Activated naive CD8-positive, alpha-beta T cell treated with anti-CD3 and anti-CD28 coated beads, Interleukin-2, amount 50 U/mL, for 24 hours (primary cell): ENCODE measurements at places on chromosomes 11 and 22.
A peak's percentile ranks its signal among the peaks of the same experiment; 100 is the strongest.

DNA sequence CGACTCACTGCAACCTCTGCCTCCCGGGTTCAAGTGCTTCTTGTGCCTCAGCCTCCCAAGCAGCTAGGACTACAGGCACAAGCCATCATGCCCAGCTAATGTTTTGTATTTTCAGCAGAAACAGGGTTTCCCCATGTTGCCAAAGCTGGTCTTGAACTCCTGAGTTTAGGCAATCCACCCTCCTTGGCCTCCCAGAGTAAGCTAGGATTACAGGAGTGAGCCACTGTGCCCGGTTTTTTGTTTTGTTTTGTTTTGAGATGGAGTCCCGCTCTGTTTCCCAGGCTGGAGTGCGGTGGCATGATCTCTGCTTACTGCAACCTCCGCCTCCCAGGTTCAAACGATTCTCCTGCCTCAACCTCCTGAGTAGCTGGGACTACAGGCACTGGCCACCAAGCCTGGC lies 41.0 kb downstream of the CELF1 start:
- DNase-seq: no peak

DNA sequence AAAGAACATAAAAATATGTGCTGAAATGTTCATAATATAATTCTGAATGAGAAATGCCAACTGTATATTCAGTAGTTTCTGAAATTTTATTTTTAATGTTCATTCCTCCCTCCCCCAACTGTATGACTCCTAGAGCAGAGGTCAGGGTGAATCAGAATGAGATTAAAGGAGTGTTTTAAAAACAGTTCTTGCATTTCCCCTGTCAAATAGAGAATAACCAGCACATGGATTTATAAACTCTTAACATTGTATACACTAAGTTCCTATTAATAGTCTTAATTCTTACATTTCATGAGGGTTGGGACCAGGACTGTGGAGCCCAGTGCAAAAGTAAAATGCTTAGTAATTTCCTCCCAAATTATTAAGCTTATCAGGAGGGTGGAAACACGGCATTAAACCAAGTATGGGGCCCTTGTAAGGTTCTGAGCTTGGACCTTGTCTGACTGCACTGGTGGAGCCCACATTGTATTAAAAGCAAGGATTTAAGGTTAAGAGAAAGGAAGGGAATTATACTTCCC lies 474.6 kb upstream of the RAG2 start:
- DNase-seq: no peak

GRCh38 chr11:86440305-86440716 lies 65.6 kb downstream of the CCDC81 start:
- no peak for DNase-seq

GRCh38 chr11:72141066-72141465 lies 5.5 kb downstream of the FOLR3 start:
- peak; percentile 19 for DNase-seq

DNA sequence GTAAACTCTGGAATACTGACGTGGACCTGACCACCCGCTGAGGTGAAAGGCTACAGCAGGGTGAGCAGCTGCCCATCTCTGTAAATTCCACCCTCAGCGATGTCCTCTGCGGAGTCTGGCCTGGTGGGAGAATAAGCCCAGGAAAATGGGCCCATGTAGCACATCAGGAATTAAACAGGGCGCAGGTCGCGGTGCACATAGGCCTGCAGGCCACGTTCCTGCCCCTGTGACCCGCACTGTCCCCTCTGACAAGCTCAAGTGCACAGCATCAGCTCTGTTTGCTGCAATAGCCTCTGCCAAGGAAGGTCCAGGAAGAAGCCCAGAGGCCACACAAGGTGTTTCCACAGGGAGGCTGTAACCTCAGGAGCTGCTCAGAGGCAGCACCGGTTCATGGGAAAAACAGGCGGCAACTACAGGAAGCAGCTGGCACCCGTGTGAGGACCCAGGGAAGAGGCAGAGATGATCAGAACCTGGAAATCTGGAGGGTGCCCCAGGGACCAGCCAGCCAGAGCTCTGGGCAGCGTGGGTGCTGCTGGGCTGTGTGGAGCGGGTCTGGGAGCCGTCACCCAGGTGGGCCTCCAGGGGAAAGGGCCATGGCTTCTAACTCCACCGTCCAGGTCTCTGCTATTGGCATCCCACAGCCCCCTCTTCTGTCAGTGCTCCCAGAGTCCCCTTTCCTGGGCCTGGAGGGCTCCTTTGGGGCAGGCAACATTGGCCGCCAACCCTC lies 808 bp upstream of the IFITM2 start:
- DNase-seq: no peak

DNA sequence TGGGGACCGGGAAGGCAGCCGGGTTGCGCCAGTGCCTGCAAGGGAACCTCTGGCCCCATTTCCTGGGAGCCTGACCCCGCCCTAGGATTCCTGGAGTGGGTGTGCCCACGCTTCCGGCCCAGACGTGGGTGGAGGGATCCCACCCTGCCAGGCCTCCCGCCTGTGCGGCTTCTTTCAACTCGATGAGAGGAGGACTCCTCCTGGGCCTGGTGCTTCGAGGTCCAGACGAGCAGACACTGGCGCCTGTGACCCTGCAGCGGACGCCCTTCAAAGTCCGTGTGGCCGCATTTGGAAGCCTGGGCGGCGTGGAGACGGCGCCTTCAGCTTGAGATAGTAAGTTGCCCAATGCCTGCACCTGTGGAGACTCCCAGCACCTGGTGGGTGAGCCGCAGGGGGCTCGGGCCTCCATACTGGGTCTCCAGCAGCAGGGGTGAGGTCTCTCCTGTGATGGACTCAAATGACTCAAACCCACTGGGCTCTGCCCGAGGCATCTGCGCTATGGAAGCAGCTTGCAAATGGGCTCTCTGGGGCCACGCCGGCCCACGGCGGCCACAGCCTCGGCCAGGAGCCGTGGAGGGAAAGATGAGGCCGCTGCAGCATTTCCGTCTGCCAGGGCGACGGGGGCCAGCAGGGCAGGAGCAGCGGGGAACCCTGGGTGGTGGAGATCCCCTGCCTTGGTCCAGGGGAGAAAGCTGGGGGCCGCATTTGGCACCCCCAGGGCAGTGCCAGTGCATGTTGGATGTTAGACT lies 64.3 kb upstream of the PPARA start:
- DNase-seq: no peak

- DNase-seq: peak; percentile 18
Measured at GRCh38 chr11:69674267-69674885, 777 bp downstream of the LTO1 start.

- no peak for DNase-seq
Measured at GRCh38 chr11:15158351-15159015, 43.8 kb downstream of the INSC start.

DNA sequence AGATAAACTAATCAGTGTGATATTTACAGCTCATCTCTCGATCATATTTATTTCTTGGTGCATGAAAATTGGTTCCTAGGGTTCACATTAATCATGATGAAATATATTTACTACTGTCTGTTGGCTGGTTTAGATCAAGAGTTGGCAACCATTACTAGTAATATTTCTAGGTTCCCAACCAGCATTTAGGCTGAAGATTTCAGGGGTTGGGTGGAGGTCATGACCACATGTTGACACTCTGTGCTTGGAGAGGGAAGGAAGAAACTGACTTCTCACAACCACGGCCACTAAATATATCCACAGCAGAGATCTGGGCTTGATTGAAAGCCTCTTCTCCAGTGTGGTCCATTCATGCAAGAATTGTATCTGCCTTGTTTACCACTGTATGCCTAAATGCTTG lies 87.9 kb downstream of the ALX4 start:
- no peak for DNase-seq

DNA sequence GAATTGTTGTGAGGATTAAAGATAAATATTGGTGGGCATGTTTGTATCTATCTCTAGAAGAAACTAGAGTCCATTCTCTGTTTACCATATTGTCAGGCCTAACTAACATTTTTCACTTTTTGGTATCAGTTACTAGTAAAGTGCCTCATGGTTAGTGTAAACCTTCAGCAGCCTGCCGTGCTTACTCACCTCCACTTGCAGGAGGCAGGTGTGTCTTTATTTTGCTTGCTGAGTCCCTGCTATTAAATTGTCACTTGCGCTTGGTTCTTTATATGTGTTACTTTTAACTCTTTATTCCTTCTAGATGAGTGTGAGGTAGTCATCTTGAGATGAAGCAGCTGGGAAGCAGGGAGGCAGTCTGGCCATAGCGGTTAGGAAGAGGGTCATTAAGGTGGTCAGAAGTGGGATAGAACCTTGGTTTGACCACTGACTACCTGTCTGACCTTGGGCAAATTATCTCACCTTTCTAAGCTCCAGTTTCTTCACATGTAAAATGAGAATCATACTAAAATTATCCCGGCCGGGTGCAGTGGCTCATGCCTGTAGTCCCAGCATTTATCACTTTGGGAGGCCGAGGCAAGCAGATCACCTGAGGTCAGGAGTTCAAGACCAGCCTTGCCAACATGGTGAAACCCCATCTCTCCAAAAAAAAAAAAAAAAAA lies 21.2 kb downstream of the PPP6R3 start:
- no peak for DNase-seq

- DNase-seq: no peak
Measured at GRCh38 chr11:1758611-1759150, 5.0 kb downstream of the CTSD start.

GRCh38 chr11:43937434-43938411 lies 4.7 kb upstream of the C11orf96 start:
- DNase-seq: no peak

GRCh38 chr11:15006139-15006759 lies 34.1 kb upstream of the CALCA start:
- DNase-seq: no peak

- no peak for DNase-seq
Measured at GRCh38 chr11:102920118-102920684, 35.3 kb downstream of the MMP13 start.

DNA sequence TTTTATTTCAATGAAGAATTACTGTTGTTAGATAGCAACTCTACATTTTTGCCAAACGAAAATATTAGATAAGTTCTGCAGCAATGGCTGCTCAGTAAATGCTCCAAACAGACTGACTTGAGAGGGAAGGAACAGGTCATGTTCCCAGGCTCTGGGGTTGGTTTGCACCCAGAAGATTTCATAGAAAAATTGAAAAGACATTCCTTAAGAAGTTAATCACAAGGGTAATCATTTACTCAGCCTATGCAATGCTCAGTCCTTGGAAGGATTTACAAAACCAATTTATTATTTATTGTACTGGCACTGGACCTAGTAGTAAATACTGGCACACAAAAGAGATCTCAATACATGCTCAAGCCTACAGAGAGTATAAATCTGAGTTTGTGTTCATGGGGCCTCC lies 179.1 kb upstream of the MTNR1B start:
- no peak for DNase-seq

- no peak for DNase-seq
Measured at GRCh38 chr11:123144707-123145106, 50.3 kb downstream of the CLMP start.

- no peak for DNase-seq
Measured at GRCh38 chr11:87491381-87491780, 453.6 kb downstream of the TMEM135 start.

GRCh38 chr11:95248666-95249467 lies 17.9 kb upstream of the SESN3 start:
- DNase-seq: no peak

GRCh38 chr11:78449866-78450265 lies 32.2 kb upstream of the GAB2 start:
- no peak for DNase-seq

DNA sequence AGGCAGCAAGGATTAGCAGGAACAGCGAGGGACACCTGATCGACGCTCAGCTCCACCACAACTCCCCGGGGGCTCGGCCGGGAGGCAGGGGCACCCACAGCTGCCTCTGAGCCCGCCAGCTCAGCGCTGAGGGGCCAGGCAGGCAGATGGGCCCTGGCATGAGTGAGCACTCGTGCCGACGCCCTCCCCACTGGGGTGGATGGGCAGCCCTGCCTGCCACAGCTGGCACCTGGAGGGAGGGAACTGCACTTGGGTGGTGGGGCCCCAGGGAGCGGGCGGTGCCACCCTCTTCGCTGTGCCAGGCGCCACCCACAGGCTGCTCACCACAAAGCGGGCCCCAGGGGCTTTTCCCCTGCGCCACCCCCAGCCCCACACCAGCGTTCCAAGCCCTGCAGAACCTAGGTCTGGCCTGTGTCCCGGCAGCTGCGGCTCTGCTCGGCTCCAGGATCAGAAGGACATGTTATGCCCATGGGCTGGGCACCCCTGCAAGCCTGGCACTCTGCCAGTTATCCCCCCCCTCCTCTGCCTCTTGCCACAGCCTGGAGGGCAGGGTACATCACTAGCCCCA lies 28.8 kb downstream of the WNT7B start:
- no peak for DNase-seq

- DNase-seq: no peak
Measured at GRCh38 chr11:106063009-106063408, 14.1 kb downstream of the KBTBD3 start.

DNA sequence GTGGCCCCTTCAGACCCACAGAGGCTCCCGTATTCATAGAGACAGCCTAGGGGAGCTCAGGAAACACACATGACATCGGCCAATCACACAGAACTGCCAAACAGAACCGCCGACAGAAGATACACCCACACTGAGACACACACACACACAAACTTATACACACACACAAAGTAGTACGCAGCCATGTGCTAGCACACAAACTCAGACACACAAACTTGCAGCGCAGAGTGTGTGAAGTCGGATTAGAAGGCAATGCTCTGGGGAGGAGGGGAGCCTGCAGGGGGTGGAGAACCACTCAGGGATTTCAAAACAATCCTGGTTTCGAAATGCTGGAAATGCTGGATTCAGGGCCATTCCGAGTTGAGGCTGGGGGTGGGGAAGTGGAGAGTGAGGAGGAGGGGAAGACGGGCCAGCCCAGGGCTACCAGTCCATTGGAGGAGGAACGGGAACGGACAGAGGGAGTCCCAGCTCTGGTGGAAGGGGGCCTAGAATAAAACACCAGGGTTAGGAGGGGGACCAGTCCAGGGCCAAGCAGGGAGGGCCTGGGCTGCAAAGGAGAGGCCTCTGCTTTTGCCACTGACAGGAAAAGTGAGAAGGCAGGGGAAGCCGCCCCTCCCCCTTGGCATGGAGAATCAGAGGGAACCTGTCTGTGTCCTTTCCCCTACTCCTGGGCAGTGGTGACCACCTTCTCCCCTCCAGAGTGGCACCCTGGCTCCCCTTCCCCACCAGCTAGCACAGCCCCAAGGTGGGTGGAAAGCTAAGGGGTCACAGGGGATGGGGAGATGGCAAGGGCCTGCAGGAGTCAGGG lies 4.4 kb downstream of the BCL9L start:
- no peak for DNase-seq

DNA sequence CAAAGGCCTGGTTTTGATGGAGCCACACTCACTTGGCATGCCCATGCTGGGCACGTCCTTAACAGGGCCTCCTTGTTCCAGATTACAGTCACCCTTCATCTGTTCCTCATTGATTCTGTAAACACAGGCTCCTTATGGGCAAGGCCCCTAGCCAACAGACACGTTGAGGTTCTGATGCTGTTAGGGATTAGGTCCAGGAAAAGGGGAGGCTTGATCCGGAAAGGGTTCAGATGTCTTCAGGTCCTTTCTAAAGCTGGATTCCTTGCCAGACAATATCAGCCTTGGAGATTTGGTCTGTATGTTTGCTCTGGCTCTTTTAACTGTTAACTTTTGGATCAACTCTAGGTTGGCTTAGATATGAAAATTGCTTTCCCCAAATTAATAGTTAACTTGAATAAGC lies 46.9 kb upstream of the PRSS23 start:
- DNase-seq: no peak

- peak; percentile 91 for DNase-seq
Measured at GRCh38 chr22:36781656-36782627, 6.0 kb upstream of the IFT27 start.
